Subcutaneous adipose tissue (tissue), 4 donors: ENCODE measurements at places on chromosomes 3 and 15. TPM values are rescaled to one million over a fixed set of nuclear protein-coding genes. Genes with fewer than 3 reads are reported as not detected.

Gene GRIP2
- total RNA-seq, result 0.22 TPM

Gene SCAMP5
- 1.5 TPM for total RNA-seq

Gene SYNPR
- not detected for total RNA-seq

Gene GABRG3
- total RNA-seq, result not detected

Gene KLHL40
- not detected for total RNA-seq

Gene PCSK6
- total RNA-seq, result 5.9 TPM

Gene XCR1
- not detected for total RNA-seq

Gene RBPMS2
- total RNA-seq, result 0.98 TPM

Gene OXTR
- 0.19 TPM for total RNA-seq

Gene KLHL6
- 4.0 TPM for total RNA-seq

Gene CD96
- total RNA-seq, result 1.5 TPM

Gene MELTF
- total RNA-seq, result 10.7 TPM

Gene ERC2
- 1.1 TPM for total RNA-seq

Gene IL17RE
- total RNA-seq, result 17.4 TPM

Gene ALDH1A2
- total RNA-seq, result 16.5 TPM

Gene CCR3
- total RNA-seq, result not detected

Gene PTH1R
- 14.8 TPM for total RNA-seq

Gene ANKRD63
- not detected for total RNA-seq

Gene STARD9
- total RNA-seq, result 37.9 TPM

Gene PPP4R2
- 39.2 TPM for total RNA-seq

Gene COL6A5
- not detected for total RNA-seq

Gene INKA1
- total RNA-seq, result 4.0 TPM

Gene PLSCR5
- not detected for total RNA-seq

Gene GP5
- total RNA-seq, result not detected

Gene STRA6
- total RNA-seq, result not detected

Gene DUOXA2
- total RNA-seq, result not detected

Gene FETUB
- not detected for total RNA-seq

Gene GRM7
- total RNA-seq, result 1.1 TPM

Gene ZBTB11
- total RNA-seq, result 20.4 TPM

Gene CHST2
- 11.7 TPM for total RNA-seq

Gene SLCO2A1
- total RNA-seq, result 2.4 TPM

Gene PP2D1
- total RNA-seq, result not detected

Gene ST8SIA2
- not detected for total RNA-seq

Gene SHF
- 7.5 TPM for total RNA-seq

Gene SKIC8
- total RNA-seq, result 70.6 TPM

Gene GMNC
- not detected for total RNA-seq

Gene LRRK1
- total RNA-seq, result 18.5 TPM

Gene MYRIP
- total RNA-seq, result 5.7 TPM

Gene LINGO1
- 1.1 TPM for total RNA-seq
